CD8-positive, alpha-beta memory T cell (primary cell): ENCODE measurements at places on chromosomes 1 and 21.

GRCh38 chr1:43843684-43844083 is 89.9 kb upstream of the ARTN start:
- DNase-seq = no peak

- DNase-seq = no peak
These were observed 914 bp upstream of the ADGRB2 start for GRCh38 chr1:31765041-31765467.

DNA sequence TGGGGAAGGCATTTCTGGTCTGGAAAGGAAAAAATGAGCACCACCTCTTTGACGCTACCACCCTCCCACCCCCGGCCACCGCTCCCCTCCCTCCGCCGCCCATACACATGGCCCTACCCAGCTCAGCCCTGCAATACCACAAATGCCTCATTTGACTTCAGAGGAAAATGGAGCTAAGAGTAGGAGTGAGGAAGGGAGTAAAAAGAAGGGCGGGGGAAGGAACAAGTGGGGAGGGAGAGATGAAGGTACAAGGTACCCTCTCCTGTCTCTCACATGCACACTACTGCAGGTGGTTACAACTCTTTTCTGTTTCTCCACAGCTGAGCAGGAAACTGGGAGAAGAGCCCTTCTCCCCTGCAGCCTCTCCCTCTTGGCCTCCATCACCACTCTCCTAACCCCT is 7.1 kb downstream of the SYT2 start:
- DNase-seq = no peak

- DNase-seq = no peak
These were observed 6.1 kb downstream of the SMG5 start for GRCh38 chr1:156276532-156276931.

GRCh38 chr1:6370006-6370405 is 23.6 kb downstream of the ACOT7 start:
- DNase-seq = no peak

DNA sequence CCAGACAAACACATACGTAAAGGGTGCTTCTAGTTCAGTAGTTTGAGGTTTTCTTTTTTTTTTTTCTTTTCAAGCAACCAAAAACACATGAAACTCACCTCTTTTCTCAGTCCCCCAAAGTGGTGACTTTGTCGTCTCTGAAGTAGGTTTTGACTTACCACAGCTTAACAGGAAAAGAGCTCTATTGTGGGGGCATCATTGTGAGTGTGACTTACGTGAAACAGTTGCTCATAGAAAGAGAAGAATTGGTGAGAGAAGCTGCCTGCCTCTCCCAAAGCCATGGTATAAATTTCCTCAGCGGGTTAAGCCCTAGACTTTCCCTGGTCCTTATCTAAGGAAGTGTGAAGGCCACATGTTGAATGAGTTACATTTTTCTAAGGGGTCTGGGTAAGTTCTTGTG is 11.9 kb downstream of the FASLG start:
- peak; percentile 85 for DNase-seq

- DNase-seq = no peak
These were observed 44.6 kb downstream of the CDCP2 start for GRCh38 chr1:54108156-54108555.

- DNase-seq = no peak
These were observed 9.8 kb downstream of the DISP1 start for GRCh38 chr1:222824641-222825040.

- no peak for DNase-seq
These were observed 11.8 kb downstream of the DMRTB1 start for GRCh38 chr1:53471000-53471399.

- no peak for DNase-seq
These were observed 62.9 kb downstream of the MDM4 start for GRCh38 chr1:204578867-204579664.

DNA sequence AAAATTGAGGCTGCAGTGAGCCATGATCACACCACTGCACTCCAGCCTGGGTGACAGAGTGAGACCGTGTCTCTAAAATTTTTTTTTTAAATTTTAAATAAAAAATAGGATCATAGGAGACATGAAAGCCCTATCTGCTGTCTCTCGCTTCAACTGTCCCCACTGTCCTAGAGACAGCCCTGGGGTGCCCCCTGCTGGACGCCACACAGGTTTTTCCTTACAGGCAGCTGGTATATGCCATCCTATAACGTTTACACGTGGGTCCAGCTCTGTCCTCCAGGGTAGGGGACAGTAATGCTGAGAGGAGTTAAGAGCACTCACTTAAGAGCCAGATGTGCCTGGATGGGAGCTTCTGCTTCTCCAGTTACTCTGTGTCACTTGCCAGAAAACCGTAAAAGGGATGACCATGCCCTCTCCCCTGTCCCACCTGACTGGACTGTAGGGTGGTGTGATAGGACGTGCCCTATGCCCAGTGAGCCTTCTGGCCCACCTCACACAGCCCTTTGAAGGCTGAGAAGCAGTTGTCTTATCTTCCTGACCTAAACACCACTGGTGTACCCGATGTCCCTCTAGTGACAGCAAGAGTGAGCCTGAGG is 8.5 kb downstream of the FBXO2 start:
- peak; percentile 63 for DNase-seq

DNA sequence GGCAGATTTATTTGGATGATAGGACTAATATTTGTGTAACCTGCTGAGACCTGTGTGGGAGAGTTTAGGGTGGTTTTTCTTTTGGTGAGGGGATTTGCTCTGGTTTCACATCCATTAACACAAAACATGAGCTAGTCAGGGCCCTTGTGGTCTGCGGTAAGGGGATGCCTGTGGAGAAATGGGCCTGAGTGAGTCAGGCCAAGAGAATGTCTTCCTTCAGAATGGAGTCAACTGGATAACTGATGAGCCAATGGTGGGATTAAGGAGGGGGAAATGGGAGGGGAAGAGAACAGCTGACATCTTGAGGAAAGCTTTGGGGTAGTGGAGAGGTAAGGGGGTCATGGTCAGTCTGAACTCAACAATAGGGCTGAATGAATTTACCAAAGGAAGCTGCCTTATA is 13.9 kb downstream of the WNT2B start:
- no peak for DNase-seq

GRCh38 chr1:18693256-18694098 is 62.8 kb downstream of the PAX7 start:
- no peak for DNase-seq
